Naive thymus-derived CD8-positive, alpha-beta T cell (primary cell): ENCODE measurements at places on chromosomes 2 and 18. TPM values are rescaled to one million over a fixed set of nuclear protein-coding genes. Genes with fewer than 3 reads are reported as not detected.
A peak's percentile ranks its signal among the peaks of the same experiment; 100 is the strongest.

- no peak overlapping the region for H3K27ac ChIP-seq
- H3K27me3 ChIP-seq: peaks cover 16% of the 10 kb centered on the region
- H3K4me1 ChIP-seq: no peaks in the 10 kb centered on the region
- H3K4me3 ChIP-seq: no peak overlapping the region
- no peaks in the 10 kb centered on the region for H3K36me3 ChIP-seq
Measured at GRCh38 chr2:41992671-41993434, 55.0 kb upstream of the PKDCC start.

MC4R gene
- not detected for total RNA-seq

REG3A gene
- not detected for total RNA-seq

DNA sequence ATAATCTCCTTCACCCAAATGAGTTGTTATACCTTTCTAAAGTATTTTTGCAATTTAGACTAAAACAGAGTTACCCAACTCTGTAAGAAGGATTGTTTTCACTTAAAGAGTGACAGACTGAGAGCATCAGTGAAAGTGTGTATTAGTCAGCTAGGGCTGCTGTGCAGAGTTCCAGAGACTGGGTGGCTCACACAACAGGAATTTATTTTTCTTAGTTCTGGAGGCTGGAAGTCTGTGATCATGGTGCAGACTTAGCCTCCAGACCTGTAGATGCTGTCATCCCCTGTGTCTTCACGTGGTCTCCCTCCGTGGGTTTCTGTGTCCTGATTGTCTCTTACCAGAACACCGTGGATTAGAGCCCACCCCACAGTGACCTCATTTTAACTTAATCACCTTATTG, 40.0 kb downstream of the BCL2L11 start:
- no peak overlapping the region for H3K27ac ChIP-seq
- no peak overlapping the region for H3K4me3 ChIP-seq

DYSF gene
- total RNA-seq: 3.5 TPM

DNA sequence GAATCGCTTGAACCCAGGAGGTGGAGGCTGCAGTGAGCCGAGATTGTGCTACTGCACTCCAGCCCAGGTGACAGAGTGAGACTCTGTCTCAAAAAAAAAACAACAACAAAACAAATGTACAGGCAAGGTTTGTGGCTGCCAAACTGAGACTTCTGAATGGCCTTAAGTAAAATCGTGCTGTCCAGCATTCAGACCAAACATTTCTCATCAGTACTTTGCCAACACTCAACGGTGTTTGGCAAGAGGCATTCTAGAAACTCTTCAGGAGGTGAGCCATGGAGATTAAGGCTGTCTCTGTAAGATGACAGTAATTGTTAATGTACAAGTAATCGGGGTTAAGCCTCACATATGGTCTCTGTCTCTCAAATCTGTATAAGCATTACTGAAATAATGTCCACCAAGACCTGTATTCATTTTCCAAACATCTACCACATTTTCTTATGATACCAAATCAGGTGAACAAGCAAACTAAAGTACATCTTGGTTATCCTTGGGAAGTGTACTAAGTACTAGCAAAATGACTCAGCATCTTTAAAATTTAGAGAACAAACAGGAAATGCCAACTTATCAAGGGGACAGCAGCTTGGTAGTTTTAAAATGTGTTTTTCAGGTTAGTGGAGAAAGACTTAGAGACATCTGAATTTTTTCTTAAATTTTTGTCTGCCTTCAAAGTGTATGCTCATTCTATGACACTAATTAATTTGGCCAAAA, 29.3 kb downstream of the SERPINE2 start:
- H3K27me3 ChIP-seq: no peaks in the 10 kb centered on the region
- H3K27ac ChIP-seq: no peak overlapping the region
- H3K4me3 ChIP-seq: no peak overlapping the region
- no peaks in the 10 kb centered on the region for H3K4me1 ChIP-seq

DNA sequence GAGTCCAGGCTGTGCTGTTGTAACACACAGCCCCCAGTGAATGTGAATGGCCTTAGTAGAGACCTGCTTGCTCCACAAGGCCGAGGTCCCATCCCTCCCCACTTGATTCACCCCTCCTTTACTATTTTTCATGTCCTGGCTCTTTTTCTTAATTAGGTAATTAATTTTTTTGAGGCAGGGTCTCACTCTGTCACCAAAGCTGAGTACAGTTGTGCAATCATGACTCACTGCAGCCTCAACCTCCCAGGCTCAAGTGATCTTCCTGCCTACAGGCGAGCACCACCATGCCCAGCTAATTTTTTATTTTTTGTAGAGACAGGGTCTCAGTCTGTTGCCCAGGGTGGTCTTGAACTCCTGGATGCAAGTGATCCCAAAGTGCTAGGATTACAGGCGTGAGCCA, 19.3 kb downstream of the FBLN7 start:
- H3K36me3 ChIP-seq: no peaks in the 10 kb centered on the region
- H3K4me1 ChIP-seq: peaks cover 28% of the 10 kb centered on the region
- H3K27me3 ChIP-seq: no peaks in the 10 kb centered on the region
- no peak for DNase-seq
- H3K4me3 ChIP-seq: peak overlapping the region; percentile 59

UGT1A9 gene
- total RNA-seq: not detected

GRCh38 chr2:237291138-237291792, 122.7 kb downstream of the COL6A3 start:
- peak; percentile 2 for DNase-seq
- peak overlapping the region; percentile 69 for H3K4me3 ChIP-seq
- peaks cover 29% of the 10 kb centered on the region for H3K27me3 ChIP-seq
- H3K36me3 ChIP-seq: peaks cover 5% of the 10 kb centered on the region

- no peak overlapping the region for H3K4me3 ChIP-seq
- no peak for DNase-seq
- no peaks in the 10 kb centered on the region for H3K36me3 ChIP-seq
- no peak overlapping the region for H3K27ac ChIP-seq
- H3K4me1 ChIP-seq: peaks cover 3% of the 10 kb centered on the region
Measured at GRCh38 chr18:50312296-50313030, 25.0 kb upstream of the CXXC1 start.

DNA sequence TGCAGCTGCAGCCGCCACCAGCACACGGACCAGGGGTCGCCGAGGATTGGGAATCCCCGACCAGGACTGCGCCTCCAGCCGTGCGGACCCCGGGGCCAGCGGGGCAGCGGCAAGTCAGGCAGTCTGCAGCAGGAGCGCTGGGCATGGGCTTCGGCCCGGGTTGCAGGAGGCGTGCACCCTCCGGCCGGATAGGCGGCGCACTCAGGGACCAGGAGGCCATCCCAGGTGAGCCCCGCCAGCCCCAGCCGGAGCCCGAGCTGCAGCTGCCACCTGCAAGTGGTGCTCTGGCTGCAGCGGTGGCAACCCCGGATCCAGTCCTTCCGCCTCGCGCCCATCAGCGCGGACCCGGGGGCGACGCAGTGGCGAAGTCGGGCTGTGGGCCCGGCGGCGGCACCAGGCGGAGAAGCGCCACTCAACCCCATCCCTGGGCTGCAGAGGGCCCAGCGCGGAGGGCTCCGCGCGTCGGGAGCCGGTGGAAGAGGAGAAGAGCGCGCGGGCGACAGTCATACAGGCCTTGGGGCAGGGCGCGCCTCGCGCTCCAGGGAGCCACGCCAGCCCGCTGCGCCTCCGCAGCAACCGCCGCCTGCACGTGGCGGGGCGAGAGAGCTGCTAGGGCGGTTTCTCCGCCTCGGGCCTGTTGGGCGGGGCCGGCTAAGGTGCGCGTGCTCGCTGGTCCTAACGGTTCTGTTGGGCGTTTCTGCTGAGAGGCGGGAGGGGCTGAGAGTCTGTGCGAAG, 73.8 kb downstream of the RPIA start:
- no peak for DNase-seq
- peaks cover 2% of the 10 kb centered on the region for H3K4me1 ChIP-seq
- peak overlapping the region; percentile 79 for H3K4me3 ChIP-seq
- peak overlapping the region; percentile 73 for H3K27ac ChIP-seq
- H3K27me3 ChIP-seq: peaks cover 20% of the 10 kb centered on the region

GRCh38 chr2:111100765-111101162, 19.9 kb upstream of the BCL2L11 start:
- no peak overlapping the region for H3K4me3 ChIP-seq
- no peaks in the 10 kb centered on the region for H3K36me3 ChIP-seq
- H3K27ac ChIP-seq: no peak overlapping the region
- peaks cover 12% of the 10 kb centered on the region for H3K4me1 ChIP-seq
- DNase-seq: no peak

GRCh38 chr2:144096531-144096930, 423.4 kb downstream of the ZEB2 start:
- no peak overlapping the region for H3K27ac ChIP-seq
- H3K4me1 ChIP-seq: peaks cover 4% of the 10 kb centered on the region
- no peak overlapping the region for H3K4me3 ChIP-seq
- H3K27me3 ChIP-seq: no peaks in the 10 kb centered on the region
- no peaks in the 10 kb centered on the region for H3K36me3 ChIP-seq

KIF3C gene
- total RNA-seq: 4.1 TPM

- H3K27me3 ChIP-seq: peaks cover 8% of the 10 kb centered on the region
- H3K4me3 ChIP-seq: no peak overlapping the region
- H3K4me1 ChIP-seq: no peaks in the 10 kb centered on the region
Measured at GRCh38 chr2:41782306-41783158, 265.3 kb upstream of the PKDCC start.

DNA sequence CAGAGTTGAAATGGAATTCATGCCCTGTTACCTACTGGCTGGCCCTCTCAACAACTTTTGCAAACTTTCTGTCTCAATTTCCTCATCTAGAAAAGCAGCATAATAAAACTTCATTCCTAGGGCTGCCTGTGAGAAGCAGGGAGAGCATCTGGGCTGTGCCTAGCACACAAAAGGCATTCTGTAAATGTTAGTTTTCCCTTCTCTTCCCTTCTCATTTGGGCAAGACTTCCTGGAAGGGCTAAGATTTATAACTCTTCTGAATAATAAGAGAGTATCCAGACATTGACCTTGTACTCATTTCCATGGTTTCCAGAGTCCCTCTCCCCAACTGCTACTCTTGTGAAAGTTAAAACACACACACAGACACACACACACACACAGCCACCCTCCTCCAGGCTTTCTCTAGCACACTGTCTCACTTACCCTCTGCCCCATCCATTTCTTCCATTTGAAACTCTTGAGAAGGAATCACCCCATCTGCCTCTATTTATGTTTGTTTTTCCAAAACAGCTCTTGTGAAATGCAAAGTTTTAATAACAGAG, 302.1 kb downstream of the SMAD2 start:
- peaks cover 29% of the 10 kb centered on the region for H3K27me3 ChIP-seq
- no peak overlapping the region for H3K27ac ChIP-seq
- no peak for DNase-seq
- no peak overlapping the region for H3K4me3 ChIP-seq
- no peaks in the 10 kb centered on the region for H3K36me3 ChIP-seq
- H3K4me1 ChIP-seq: no peaks in the 10 kb centered on the region

GRCh38 chr2:41160439-41160838, 708.5 kb upstream of the SLC8A1 start:
- H3K4me3 ChIP-seq: no peak overlapping the region
- no peak overlapping the region for H3K27ac ChIP-seq
- no peaks in the 10 kb centered on the region for H3K36me3 ChIP-seq
- H3K27me3 ChIP-seq: no peaks in the 10 kb centered on the region

DNA sequence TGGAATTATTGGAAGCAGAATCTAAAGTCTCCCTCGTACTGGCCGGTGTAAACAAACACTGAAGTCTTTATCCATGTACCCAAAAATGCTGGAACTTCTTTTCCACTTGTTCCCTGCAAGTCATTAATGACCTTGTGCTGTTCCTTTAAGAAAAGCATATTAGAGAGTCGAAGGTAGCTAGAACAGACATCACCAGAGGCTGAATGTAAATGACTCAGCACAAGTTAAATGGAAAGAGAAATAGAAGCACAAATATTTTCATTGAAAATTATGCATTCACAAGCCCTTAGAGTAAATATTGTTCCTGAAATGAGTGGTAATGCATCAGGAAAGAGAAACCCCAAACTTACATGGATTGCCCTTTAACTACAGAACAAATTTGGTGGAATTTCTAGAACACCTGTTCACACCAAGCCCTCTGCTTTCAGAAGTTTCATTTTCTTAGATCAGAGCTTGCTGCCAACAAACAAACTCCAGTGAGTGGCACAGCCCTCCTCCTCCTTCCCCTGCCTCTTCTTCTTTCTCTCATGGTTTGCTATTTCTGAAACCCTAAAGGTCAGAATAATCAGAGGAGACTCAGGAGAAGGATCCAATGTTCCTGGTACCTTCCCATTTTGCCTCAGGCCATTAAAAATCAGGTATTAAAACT, 264.3 kb downstream of the TXNL1 start:
- H3K36me3 ChIP-seq: no peaks in the 10 kb centered on the region
- no peaks in the 10 kb centered on the region for H3K27me3 ChIP-seq
- H3K4me3 ChIP-seq: no peak overlapping the region
- no peak overlapping the region for H3K27ac ChIP-seq
- no peak for DNase-seq

RAB6D gene
- not detected for total RNA-seq

GRCh38 chr2:16396986-16397385, 268.6 kb downstream of the CYRIA start:
- H3K4me3 ChIP-seq: no peak overlapping the region
- no peak for DNase-seq
- no peak overlapping the region for H3K27ac ChIP-seq

DNA sequence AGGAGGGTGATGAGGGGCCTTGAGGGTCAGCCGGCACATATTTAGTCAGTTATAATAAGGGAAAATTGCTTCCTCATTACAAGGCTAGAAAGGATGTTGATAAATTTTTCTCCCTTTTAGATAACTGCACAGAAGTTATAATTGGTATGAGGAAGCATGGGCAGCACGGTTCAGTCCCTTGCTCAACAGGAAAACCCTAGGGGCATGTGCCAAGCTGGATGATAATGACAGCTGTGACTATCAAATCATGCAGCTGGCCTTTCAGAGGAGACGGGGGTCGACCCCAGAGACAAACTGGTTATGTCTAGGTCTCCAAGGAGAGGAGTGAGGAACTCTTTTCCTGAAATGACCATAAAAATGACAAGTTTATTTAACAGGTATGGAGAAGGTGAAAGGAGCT, 448.1 kb upstream of the VRK2 start:
- no peaks in the 10 kb centered on the region for H3K4me1 ChIP-seq
- H3K4me3 ChIP-seq: no peak overlapping the region
- DNase-seq: no peak
- no peaks in the 10 kb centered on the region for H3K36me3 ChIP-seq
- H3K27ac ChIP-seq: no peak overlapping the region

ANKMY1 gene
- 69.7 TPM for total RNA-seq

DNA sequence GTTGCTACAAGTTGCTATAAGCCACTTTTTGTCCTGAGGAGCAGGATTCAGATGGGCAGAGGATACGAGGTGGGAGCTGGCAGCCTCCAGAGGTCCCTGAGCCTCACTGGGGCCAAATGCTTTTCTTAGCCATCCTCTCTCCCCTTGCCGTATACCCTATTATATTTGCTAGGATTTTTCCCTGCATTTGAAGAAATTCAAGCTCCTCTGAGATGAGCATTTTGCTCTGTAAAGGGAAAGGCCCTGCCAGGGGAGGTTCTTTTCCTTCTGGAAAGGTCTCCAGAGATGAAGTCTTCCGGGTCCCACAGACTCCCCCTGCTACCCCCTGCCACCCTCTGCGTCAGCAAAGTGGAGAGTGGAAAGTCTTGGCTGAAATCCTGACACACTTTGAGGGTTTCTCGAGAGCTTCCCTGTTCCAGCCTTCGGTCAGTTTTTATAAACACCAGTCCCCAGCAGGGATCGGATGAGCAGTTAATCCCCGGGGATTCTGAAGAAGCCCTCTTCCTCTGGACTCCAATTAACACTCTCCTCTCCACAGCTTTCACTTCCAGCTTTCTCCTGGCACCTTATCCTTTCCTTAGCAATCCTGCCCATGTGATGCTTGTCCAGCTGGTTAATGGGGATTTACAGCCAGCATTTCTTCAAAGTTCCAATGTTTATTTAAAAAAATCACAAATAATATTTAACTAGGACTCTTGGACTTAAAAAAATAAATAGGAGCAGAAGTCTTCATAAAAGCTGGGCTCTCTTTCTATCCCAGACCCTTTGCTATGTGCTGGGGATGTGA, 13.1 kb downstream of the CYRIA start:
- no peaks in the 10 kb centered on the region for H3K4me1 ChIP-seq
- DNase-seq: no peak
- H3K27me3 ChIP-seq: peaks cover 1% of the 10 kb centered on the region
